Omental fat pad (tissue), 4 donors: ENCODE measurements at places on chromosomes 1 and 21. TPM values are rescaled to one million over a fixed set of nuclear protein-coding genes. Genes with fewer than 3 reads are reported as not detected.

- DNase-seq: no peak
Measured at GRCh38 chr1:238177960-238178645, 287.4 kb upstream of the ZP4 start.

GRCh38 chr1:225827076-225827475 lies 17.2 kb downstream of the EPHX1 start:
- no peak for DNase-seq

- DNase-seq: no peak
Measured at GRCh38 chr1:161185732-161186311, 8.5 kb upstream of the B4GALT3 start.

DNA sequence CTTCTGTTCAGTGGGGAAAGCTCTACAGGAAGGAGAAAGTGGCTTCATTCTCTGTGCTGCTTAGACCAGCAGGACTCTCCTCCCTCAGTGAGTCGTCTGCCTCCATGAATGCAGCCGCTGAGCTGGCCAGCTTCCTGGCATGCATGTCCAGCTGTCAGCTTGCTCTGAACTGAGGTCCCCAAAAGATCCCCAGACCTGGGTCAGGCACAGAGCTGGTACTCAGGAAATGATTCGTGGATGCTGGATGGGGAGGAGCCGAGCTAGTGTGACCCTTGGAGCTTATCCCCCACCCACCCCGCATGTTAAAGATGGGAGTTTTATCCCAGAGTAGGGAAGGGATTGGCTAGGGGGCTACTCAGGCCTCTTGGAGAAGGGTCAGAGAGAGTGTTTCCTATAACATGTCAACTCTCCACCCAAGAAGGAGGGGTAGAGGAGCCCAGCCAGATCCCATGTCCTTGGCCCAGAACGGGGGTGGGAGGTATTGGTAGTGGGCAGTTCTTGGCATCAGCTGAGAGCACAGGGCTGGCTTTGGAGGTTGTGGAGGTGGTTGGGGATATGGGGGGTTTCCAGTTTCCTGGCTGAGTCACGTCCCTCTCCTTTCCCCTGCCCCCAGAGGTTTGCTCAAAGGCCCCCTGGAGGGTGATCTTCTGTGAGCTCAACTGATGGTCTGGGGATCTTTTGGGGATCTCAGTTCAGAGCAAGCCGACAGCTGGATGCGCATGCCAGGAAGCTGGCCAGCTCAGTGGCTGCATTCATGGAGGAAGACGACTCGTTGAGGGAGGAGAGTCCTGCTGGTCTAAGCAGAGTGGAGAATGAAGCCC lies 110.1 kb downstream of the FOXD2 start:
- DNase-seq: no peak

DNA sequence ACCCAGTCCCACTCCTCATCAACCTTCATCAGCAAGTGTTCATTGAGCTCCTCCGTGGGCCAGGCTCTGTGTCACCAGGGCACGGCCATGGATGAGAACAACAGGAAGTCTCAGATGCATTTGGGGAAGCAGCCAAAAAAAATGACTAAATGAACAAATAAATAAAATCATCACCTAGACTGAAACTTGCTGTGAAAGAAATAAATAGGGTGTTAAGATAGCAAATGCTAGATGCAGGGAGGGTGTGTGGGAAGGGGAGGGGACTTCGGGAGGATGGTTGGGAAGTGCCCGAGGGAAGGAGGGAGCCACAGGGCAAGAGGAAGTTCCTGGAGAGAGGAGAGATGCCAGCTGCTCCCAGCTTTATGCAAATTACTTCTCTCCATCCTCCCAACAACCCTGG lies 696.7 kb downstream of the PTPRU start:
- DNase-seq: no peak

Gene PRRX1
- 25.4 TPM for total RNA-seq
